T-helper 17 cell (primary cell): ENCODE measurements at places on chromosomes 3 and 15.

GRCh38 chr15:85840079-85840801 is 45.5 kb upstream of the KLHL25 start:
- DNase-seq: peak; percentile 75

DNA sequence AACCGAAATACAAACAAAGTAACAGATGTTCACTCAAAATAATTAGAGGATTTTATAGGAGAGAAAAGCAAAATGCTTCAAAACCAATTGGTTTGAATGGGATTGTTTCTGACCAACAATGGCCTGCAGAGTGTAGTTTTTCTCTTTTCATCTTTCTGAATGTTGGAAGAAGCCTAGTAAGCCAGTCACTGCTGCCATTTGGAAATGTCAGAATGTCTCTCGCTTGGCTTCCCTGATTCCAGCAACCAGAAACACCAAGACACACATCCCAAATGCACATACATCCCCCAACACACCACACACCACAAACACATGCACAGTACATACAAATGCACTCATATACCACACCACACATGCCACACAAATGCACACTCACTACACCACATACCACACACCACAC is 403.4 kb downstream of the OCA2 start:
- no peak for DNase-seq

DNA sequence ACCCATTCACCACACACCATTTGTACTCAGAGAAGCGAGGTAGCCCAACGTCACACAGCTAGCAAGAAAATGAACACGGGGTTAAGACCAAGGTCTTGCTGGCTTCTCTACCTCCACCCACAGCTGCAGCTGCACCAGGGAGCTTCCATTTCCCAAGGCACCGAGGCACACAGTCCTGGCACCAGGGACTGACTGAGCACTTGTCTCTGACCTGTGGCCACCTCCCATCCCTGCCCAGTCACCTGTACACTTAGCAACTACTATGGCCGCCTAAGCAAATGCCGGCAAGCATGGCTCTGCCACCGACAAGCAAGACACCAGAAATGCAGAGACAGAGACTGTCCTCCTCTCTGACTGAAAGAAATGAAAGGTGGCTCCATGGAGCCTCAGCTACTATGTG is 15.3 kb downstream of the ZXDC start:
- no peak for DNase-seq

- DNase-seq: no peak
Measured at GRCh38 chr3:52036222-52036694, 20.1 kb downstream of the DUSP7 start.

- no peak for DNase-seq
Measured at GRCh38 chr3:64331605-64332004, 106.3 kb upstream of the PRICKLE2 start.

- DNase-seq: no peak
Measured at GRCh38 chr3:177338697-177339219, 141.5 kb upstream of the TBL1XR1 start.

DNA sequence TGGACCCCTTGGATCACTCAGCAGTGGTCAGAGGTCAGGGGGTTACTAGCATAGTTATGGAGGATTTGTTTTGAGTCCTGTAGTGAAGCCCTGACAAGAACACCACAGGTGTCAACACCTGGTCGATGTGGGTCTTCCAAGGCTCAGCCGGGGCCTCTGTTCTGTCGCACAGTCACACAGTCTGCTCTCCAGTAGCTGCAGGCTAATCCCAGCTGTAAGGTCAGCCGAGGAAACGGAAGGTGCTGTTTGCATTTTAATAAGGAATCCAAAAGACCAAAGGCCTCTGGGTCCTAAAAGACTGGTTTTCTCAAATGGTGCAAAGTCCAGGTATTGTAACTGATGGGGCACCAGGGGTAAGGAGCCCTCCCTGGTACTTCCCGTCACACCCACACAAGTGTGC is 71.7 kb downstream of the RPLP1 start:
- no peak for DNase-seq

DNA sequence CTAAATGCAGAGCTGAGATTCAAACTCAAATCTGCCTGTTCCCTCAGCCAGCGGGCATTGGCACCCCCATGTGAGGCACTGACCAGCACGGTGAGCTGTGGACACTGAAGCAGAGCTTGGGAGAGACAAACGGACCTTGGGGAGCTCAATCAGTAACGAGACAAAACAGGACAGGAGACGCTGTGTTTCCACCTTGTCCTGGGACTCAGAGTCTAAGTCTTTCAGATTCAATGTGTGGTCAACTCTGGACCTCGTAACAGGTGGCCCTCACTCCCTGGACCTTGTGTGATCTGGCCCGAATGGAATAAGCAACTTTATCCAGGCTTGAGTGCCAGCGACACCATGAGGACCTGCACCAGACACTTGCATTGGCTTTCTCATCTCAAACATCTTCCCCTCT is 232.5 kb downstream of the UACA start:
- no peak for DNase-seq

GRCh38 chr15:63191895-63192618 is 2.7 kb downstream of the RAB8B start:
- peak; percentile 24 for DNase-seq
